ENCODE measurements at places on chromosomes 6 and 20. TPM values are rescaled to one million over a fixed set of nuclear protein-coding genes. Genes with fewer than 3 reads are reported as not detected.

Gene NNAT
- total RNA-seq: 0.50 TPM

Gene SPATA2
- total RNA-seq: 7.3 TPM

Gene OTOR
- total RNA-seq: not detected

Gene SIRT5
- 9.3 TPM for total RNA-seq

Gene GABRR1
- not detected for total RNA-seq

Gene GSTA2
- not detected for total RNA-seq

Data from activated naive CD4-positive, alpha-beta T cell treated with anti-CD3 and anti-CD28 coated beads for 36 hours (primary cell).